LoVo (cell line): ENCODE measurements at places on chromosomes 7 and 10.

GRCh38 chr10:24288581-24288980, 79.6 kb downstream of the KIAA1217 start:
- no peak for DNase-seq

DNA sequence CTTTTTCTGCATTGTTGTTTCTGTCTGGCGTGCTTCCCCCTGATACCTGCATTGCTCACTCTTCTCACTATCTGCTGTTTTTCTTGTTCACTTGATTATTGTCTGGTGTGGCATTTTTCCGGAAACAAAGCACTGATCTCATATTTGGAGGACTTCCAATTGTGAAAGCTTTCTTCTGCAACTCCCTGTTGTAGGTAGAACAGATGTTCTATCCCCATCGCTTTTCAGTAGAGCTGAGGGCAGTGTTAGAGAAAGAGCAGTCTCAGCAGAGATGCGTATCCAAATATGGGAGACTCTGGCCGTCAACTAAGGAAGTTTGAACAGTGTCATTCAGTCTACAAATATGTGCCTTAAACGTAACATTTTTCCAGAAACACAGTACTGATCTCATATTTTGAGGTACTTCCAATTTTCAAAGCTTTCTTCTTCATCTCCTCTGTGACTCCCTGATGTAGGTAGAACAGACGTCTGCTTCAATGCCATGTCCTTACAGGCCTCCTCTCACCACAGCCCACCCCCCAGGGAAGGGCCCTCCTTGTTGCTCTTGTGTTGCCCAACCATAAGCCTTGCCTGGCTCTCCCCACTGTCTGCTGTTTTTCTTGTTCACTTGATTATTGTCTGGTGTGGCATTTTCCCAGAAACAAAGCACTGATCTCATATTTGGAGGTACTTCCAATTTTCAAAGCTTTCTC, 27.1 kb upstream of the GJD4 start:
- no peak for DNase-seq

DNA sequence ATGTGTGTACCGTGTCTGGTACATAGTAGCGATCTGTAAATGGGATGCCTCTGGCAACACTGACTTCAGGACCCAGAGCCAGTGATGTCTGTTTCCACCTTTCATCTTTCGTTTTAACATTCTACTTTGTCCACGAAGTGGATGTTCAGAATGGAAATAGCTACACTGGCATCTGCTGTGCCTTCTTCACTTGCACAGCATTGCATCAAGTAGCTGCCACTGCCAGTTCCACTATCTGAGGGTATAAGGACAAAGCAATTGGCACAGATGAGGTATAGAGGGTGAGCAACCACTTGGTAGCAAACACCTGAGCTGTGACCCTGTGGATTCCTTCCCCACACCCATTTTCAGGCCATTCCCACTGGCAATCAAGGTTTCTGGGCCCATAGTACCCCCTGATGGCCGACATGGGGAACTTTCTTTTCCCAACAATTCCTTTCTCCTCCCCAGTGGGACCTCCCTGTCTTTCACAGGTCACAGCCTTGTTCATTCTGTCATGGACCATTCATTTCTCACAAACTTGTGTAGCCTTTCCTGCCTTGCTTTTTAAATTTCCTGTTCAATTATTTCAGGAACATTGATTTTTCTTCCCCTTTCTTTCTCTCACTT, 4.0 kb downstream of the ITGA8 start:
- no peak for DNase-seq

DNA sequence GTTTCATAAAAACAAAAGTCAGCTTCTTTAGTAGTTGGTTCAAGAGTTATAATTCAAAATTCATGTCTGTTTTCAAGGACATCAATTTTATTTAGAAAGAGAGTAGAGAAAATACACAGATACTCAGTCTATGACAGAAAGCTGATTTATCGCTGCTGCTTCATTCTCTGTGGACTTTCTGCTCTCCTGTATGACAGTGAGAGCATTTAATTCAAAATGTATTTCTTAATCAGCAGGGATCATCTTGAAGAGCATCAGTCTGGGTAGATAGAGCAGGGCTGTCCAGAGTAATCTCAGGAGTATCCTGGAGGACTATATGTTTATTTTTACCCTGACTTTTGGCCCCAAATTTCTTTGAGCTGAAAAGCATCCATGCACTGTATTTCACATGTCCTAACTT, 1676.7 kb downstream of the REEP3 start:
- no peak for DNase-seq

DNA sequence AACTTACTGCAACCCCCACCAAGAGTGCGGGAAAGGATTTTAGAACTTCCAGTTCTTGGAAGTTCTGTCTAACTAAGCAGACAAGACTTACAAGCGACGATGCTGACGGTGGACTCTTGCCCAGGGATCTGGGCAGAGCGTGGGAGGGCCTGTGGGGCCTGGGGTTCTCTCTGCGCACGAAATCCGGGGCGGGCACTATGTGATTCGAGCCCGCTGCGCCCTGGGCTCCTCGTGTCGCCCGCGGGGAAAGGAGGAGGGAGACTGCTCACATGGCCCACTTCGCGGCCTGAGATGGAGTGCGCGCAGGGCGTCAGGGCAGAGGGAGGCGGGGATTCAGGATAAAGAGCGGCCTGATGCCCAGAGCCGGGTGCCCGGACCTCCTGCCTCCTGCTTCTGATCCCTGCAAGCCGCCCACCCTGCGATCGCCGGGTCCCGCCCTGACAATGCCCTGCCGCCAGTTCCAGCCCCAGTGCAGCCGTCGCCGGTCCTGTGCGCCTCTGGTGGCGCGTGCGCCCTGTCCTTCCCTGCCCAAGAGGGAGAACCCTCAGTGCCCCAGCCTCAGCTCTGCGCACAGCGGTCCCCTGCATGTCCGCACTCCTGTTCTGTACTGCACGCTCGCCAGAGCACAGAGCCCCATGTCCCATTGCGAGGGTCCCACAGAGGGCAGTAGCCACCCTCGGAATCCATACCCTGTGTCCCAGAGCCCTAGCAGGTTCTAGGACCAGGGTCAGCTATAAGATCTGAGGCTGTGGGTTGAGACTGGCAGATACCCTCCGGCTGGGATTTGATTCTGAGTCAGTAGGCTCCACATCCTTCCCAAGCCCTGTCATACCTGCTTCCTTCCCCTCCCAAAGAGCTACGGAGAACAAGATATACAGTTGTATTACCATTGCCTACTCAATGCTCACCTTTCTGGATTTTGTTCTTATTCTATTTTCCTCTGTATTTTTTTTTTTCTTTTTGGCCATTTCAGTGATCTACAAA, 99.4 kb upstream of the TMEM106B start:
- DNase-seq: no peak

DNA sequence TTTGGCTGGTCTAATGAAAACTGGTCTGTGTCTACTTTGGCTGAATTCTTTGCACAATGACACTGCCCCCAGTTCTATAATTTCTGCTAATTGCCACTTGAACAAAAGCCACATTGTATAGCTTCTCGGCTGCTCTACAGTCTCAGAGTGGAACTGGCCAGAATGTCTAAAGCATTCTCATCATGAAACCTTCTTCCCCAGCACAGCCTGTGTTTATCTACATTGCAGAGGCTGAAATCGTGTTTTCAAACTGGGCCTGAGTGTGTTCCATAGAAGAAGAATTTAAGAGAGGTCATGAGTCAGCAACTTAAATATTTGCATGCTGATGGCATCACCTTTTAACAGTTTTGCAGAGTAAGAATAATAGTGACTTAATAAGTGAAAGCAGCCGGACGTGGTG, 177.2 kb downstream of the BUB3 start:
- DNase-seq: no peak

DNA sequence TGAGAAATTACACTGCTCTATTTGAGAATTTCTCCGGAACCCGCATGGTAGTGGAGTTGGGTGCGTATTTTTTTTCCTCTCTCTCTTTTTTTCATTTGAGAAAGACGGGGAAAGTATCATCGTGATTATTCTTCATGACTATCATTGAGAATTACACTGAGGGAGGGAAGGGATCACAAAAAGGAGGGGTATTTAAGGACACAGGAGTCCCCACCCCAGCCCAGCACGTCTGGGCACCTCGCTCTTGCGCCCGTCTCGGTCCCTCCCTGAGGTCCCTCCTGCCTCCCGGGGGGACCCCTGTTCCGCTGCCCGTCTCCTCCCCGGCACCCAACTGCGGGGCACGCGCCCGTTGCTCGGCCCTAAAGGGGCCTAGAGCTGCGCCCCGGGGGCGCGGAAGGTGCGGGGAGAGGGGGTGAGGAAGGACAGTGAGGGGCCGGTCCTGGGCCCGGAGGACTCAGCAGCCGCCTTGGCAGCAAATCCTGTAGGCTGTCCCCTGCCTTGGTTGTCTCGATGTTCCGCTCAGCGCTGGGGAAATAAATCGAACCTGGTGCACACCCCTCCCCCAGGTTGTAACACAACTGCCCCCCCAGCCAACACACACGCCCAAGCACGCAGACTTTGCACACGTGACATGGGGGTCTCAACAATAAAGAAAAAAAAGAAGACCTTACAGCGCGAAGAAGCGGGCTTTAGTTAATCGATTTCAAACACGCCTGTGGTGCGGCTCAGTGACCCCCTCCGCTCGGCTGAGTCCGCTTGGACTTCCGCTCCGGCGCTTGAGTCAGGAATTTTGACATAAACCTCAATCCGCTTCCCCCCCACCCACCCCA, 18.6 kb upstream of the GATA3 start:
- no peak for DNase-seq

DNA sequence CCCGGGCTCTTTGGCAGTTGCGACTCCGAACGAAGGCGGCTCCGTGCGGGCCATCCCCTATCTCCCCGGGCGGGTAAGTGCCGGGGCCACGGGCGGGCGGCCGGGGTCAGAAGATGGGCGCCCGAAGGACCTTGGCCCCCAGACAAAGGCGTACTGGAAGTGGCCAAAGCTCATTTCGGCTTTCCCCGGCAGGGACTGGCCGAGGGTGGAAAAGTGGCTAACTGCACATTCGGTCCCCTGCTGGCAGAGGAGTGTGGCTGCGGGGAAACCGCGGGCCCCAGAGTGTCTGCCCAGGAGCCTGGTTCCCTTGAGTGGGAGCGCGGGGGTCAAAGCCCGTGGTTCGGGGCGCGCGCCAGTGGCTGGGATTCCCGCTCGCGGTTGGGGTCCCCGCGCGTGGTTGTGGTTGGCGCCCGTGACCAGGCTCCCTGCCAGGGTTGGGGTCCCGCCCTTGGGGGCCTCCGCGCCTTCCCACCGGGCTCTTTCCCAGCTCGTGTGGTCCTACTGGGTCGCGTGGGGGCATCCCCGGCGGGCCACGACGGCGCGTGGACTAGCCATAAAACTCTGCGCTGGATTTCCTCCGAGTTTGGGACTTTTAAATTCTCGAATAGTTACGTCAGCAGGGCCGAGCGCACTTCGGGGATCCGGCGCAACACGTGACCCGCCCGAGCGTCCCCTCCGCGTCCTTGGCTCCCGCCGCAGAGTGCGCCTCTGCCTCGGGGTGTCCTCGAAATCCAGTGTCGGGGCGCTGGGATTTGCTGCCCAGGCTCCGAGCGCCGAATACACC, 124.4 kb downstream of the TACC2 start:
- peak; percentile 71 for DNase-seq

- DNase-seq: no peak
Measured at GRCh38 chr7:121876656-121877500, 3.9 kb downstream of the PTPRZ1 start.
